Activated naive CD8-positive, alpha-beta T cell treated with anti-CD3 and anti-CD28 coated beads, Interleukin-2, amount 50 U/mL, for 24 hours (primary cell): ENCODE measurements at places on chromosomes 7 and 10.
A peak's percentile ranks its signal among the peaks of the same experiment; 100 is the strongest.

DNA sequence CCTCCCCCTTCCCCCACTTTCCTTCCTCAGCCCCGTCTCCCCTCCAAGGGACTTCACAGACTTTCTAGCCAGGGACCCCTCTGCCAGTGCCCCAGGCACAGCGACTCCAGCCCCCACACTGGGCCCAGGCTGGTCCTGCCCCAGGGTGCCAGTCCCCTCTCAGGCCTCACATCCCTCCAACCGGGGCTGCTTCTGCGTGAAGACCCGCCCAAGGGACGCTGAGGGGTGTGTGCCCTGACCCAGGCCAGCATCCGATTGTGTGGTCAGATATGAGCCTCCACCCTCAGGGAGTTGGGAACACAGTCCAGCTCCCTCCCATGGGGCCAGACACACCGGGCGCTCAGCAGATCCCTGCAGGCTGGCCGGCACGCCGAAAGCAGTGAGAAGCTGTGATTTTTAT lies 97.0 kb downstream of the MICALL2 start:
- DNase-seq = no peak

DNA sequence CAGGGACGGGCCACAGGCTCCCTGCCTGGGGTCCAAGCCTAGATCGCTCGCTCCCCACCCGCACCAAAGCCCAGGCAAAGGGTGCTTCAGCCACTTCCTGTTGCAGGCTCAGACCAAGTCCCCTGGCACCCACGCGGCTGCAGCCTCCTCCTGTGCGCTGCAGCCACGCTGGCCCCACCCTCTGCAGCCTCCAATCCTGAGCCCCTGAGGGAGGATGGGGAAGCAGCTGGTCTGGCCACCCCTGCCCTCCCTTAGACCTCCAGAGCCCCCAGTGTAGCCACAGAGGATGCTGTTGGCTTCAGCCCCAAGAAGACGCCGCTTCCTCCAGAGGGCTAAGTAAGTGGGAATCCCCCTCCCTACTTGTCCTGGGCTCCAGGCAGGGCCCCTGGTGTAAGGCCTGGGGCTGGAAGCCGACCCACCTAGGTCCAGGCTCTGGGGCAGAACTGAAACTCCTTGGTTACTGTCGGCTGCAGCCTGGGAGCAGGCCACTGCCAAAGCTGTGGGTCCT lies 9.4 kb downstream of the LIMK1 start:
- DNase-seq = peak; percentile 18

DNA sequence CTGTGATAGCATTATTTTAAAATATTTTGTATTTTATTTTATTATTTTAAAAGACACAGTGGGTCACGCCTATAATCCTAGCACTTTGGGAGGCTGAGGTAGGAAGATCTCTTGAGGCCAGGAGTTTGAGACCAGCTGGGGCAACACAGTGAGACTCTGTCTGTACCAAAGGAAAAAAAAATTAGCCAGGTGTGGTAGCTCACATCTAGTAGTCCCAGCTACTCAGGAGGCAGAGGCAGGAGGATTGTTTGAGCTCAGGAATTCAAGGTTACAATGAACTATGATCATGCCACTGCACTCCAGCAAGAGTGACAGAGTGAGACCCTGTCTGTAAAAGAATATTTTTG lies 37.1 kb downstream of the FBXL13 start:
- no peak for DNase-seq

- DNase-seq = no peak
Measured at GRCh38 chr7:22361795-22362194, 4.8 kb upstream of the RAPGEF5 start.
